ENCODE measurements at places on chromosomes 2 and 18. TPM values are rescaled to one million over a fixed set of nuclear protein-coding genes. Genes with fewer than 3 reads are reported as not detected.
A peak's percentile ranks its signal among the peaks of the same experiment; 100 is the strongest.

The CAPG gene
- polyA plus RNA-seq: 361 TPM

The ABCB11 gene
- polyA plus RNA-seq: not detected

The LINC00305 gene
- not detected for polyA plus RNA-seq

The CCDC178 gene
- polyA plus RNA-seq: 4.6 TPM

The LIPG gene
- polyA plus RNA-seq: 4.8 TPM

DNA sequence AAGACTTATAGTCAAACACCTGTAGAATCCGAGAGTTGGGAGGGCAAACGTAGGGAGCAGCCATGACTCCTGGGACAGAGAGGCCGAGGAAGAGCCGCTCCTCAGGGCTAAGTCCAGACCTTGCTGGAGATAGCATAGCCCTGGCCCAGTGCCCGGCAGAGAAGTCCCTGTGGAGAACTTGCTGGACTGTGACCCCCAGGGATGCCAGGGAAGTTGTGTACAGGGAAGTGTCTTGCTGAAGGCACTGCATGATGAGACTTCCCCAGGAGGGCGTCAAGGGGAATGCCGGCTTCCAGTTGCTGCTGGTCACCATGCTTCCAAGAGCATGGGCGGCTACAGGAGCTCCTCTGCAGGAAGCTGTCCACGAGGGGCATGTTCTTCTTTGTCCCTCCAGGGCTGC, 8.6 kb upstream of the CNDP1 start:
- no peak for DNase-seq

DNA sequence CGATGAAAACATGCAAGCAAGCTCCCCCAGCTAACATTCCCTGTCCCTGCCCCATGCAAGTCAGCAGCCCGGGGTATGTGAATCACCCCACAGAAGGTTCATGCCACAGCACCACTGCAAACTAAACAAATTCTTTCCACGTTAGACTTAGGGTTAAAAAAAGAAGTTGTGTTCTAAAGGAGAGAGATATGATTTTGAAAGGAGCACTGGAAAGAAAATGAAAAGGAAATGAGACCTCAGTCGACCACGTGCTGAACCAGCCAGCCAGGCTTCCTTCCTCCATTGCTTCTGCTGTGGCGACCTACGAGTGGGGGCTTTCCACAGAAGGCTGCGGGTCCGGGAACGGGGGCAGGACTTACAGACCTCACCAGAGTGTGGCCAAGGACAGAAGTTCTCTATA, 52.0 kb downstream of the ARL4C start:
- DNase-seq: no peak

DNA sequence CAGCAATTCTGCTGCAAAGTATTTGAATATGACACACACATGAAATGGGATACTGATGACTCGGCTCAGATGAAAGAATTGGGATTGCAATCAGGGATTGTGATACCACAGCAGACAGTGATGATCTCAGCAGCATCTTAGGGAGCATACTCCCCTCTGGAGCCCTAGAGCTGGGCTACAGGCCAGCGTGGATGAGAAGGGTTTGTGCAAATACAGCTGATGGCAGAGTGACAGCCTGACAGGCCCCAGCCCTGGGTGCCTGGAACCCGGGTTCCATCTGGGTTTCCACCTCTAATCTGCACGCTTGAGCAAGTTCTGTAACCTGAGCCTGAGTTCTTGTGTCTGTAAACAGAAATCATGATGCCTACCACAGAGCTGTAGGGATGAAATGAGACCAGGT, 418.0 kb downstream of the LRATD1 start:
- peak; percentile 38 for DNase-seq

DNA sequence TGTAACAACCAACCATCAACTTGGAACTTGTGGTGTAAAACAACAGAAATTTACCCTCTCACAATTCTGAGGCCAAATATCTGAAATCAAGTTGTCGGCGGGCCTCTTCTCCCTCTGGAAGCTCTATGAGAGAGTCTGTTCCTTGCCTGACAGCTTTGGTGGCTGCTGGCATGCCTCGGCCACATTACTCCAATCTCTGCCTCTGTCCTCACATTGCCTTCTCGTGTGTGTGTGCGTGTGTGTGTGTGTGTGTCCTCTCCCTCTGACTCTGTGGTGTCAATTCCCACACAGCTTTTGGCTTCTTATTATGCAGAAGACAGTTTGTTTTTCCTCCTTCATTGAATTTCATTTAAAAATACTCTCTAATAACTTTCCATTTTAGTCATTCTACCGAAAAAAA, 50.4 kb downstream of the ZDBF2 start:
- no peak for DNase-seq

DNA sequence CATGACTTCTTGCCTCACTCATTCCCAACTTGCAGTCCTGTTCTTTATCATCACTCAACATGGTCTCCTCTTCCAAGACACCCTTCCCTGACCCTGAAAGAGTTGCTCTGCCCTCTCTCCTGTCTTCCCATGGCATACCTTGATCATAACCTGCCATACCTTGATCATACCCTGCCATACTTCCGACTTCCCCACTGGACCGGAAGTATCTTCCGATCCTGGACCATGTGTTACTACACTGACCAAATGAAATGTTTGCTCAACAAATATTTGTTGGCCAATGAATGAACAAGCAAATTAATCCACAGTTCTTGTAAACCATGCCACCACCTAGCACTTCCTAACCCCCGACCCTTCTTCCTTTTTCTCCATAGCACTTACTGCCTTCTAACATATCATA, 60.9 kb upstream of the ZNF397 start:
- DNase-seq: no peak

DNA sequence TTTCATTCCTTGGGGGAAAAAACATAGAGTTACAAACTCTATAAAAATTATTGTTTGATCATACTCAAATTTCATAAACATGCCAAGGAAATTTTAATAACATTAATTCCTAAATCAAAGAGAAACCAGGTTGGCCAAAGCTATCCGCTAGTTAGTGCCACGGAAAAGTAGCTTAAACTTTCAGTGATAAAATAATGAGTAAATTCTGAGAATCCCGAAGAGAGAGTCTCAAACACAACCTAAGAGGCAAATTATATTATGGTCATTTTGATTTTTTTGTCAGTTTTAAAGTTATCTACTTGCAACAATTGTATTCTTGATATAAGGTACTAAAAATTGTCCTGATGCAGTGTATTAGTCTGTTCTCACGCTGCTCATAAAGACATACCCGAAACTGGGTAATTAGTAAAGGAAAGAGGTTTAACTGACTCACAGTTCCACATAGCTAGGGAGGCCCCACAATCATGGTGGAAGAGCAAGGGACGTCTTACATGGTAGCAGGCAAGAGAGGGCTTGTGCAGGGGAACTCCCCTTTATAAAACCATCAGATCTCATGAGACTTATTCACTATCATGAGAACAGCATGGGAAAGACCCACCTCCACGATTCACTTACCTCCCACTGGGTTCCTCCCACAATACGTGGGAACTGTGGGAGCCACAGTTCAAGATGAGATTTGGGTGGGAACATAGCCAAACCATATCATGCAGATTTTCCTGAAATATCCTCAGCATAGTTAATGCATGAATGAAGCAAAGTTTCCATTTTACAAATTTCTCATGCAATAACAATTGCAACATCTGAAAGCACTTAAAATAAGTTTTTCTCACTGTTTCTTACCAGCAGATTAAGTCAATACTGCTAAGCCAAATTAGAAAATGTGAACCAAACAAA, 205.9 kb upstream of the STK17B start:
- DNase-seq: no peak

- no peak for DNase-seq
These were observed 77.0 kb upstream of the TACR1 start for GRCh38 chr2:75276093-75277029.

- no peak for DNase-seq
These were observed 17.0 kb downstream of the SNED1 start for GRCh38 chr2:241015439-241015838.

GRCh38 chr2:128277961-128278681, 40.5 kb downstream of the HS6ST1 start:
- DNase-seq: peak; percentile 68

DNA sequence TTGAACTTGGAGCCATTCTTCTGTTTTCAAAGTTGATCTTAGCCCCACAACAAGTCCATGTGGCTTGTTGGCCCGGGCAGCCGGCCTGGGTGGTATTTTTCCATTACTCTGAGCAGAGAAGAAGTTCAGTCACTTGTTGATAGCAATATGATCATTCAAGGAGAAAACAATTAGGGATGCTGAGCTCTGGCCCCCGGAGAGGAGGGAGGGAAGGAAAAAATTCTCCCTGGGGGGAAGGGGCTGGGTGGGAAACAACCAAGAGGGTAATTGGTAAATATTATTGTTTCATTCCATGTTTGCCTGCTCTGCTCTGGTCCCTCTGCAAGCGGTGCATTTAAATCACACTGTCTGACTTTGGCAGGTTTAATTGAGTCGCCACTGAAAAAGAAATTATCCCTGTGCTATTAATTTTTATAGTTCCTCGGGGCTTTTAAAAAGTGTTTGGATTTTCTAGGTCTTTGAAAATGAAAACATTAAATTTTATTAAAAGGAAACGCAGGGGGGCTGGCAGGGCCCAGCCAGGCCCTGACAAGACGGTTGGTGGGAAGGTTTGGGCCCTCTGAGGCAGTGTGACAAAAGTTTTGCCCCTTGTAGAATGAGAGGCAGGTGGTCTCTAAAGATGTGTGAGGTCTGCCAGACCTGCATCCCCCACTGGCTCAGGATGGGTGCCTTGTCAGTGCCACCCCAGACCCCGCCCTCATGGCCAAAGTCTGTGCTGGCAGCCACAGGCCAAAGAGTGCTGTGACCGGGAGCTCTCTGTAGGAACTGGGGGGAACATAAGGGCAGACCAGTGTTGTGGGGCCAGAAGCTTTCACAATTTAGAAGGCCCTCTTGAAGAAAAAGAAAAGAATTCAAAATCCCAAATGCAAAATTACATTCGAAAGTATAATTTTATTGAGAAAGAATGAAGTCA, 52.5 kb upstream of the SLC14A2 start:
- peak; percentile 93 for DNase-seq

- no peak for DNase-seq
These were observed 124.6 kb downstream of the VIT start for GRCh38 chr2:36820942-36821605.

- DNase-seq: no peak
These were observed 220.6 kb downstream of the SETBP1 start for GRCh38 chr18:44901283-44901682.

- no peak for DNase-seq
These were observed 5.6 kb downstream of the TFPI start for GRCh38 chr2:187548656-187549055.

DNA sequence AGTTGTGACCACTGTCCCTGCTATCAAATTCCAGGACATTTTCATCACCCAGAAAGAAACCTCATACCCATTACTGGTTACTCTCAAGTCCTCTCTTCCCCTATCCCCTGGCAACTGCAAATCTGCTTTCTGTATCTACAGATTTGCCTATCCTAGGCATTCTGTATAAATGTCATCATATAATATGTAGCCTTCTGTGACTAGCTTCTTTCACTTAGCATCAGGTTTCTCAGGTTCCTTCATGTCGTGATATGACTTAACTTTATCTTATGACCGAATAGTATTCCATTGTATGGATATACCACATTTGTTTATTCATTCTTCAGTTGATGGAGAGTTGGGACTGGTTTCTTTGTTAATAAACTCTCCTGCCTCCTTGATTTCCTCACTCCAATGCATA, 60.5 kb downstream of the PMAIP1 start:
- no peak for DNase-seq

DNA sequence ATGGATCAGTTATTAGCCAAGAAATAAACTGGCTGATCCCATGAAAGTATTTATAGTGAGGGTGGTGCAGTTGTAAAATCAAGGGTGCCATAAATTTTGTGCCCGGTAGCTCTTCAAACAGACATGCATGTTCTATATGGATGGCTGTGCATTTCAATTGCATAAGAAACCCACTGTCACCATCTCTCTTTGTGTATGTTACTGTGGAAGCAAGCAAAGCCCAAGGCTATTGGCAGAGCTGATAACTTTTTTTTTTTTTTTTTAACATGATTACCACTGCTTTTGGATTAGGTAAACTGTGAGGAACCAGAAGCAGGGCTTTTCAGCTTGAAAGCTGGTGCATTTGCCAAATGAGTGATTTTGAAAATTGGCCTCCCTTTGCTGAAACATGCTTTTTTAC, 332.6 kb downstream of the SOX11 start:
- DNase-seq: no peak

- DNase-seq: no peak
These were observed 305.0 kb upstream of the NRP2 start for GRCh38 chr2:205377324-205377723.

- peak; percentile 69 for DNase-seq
These were observed 621.3 kb downstream of the XIRP2 start for GRCh38 chr2:167509586-167509985.

GRCh38 chr18:78935406-78935805, 44.2 kb upstream of the SALL3 start:
- DNase-seq: no peak

GRCh38 chr2:75023666-75024455, 65.4 kb downstream of the POLE4 start:
- no peak for DNase-seq

DNA sequence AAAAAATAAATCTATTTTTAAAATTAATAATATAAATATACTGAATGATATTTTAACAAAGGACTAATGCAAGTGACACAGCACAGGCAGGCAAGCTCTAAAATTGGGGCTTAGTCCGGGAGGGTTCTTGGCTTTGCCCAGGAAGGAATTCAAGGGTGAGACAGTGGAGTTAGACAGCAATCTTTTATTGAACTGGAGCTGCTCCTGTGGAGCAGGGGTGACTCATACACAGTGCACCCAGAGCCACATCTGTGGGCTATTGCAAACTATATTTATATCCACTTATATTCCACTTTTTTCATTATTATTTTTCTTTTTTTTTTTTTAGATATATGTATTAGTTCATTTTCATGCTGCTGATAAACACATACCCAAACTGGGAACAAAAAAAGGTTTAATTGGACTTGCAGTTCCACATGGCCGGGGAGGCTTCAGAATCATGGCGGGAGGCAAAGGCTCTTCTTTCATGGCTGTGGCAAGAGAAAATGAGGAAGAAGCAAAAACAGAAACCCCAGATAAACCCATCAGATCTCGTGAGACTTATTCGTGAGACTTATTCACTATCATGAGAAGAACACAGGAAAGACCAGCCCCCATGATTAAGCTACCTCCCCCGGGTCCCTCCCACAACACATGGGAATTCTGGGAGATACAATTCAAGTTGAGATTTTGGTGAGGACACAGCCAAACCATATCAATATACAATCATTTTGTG, 437.1 kb downstream of the BCL11A start:
- DNase-seq: no peak

DNA sequence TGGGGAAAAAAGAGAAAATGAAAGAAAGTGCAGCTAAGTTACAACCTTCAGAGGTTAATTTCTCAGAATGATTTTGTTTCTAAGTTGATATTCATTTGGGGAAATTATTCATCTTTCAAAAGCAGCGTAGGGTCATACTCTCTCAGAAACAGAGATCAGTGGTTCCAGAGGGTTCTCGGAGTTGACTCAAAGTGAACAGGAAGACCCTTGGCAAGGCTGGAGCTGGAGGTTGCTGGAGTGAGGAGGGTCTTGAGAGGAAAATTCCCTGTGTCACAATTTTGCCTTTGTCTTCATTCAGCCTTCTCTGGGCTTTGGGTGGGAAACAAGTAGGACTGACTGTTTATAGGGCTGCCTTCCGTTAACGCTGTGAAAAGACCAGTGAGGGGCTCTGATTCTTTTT, 168.2 kb downstream of the ICOS start:
- DNase-seq: no peak
